ENCODE measurements at places on chromosomes 4 and X. TPM values are rescaled to one million over a fixed set of nuclear protein-coding genes. Genes with fewer than 3 reads are reported as not detected.

DNA sequence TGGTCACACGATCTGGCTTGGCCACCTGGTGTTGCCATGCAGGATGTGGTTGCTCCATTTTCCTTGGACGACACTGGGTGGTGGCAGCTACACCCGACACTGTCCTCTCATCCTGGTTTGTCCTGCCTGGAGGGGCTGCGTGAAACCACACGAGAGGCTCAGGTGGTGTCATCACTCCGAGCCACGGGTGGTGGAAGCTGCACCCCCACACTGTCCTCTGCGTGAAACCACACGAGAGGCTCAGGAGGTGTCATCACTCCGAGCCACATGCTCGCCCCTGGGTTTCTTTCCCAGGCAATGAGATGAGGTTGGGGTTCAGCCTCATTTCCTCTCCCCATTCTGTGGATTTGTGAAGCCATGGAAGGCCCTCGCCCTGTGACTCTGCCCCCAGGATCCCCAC, 34.3 kb downstream of the WFS1 start:
- DNase-seq, result no peak
- H3K4me3 ChIP-seq, result no peak overlapping the region
- H3K36me3 ChIP-seq, result peaks cover 32% of the 10 kb centered on the region
- H3K27ac ChIP-seq, result no peak overlapping the region
- H3K27me3 ChIP-seq, result no peaks in the 10 kb centered on the region

DNA sequence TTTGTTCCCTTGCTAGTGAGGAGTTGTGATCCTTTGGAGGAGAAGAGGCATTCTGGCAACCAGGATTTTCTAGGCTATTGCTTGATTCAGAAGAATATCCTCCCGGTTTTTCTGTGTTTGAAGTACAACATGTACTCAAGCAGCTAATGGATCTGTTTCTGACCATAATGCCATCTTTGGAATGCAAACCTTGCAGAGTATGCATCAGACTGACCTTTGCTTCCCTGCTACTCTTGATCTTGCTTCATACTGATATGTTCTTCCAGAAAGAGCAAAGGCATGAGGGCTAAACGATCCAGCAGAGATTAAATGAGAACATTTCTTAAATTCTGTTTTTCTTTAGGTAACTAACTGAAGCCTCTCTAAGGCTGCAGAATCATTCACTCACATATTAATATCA, 265.4 kb upstream of the SLC7A11 start:
- no peak for DNase-seq
- H3K36me3 ChIP-seq, result no peaks in the 10 kb centered on the region
- H3K4me1 ChIP-seq, result no peaks in the 10 kb centered on the region
- no peak overlapping the region for H3K4me3 ChIP-seq

DNA sequence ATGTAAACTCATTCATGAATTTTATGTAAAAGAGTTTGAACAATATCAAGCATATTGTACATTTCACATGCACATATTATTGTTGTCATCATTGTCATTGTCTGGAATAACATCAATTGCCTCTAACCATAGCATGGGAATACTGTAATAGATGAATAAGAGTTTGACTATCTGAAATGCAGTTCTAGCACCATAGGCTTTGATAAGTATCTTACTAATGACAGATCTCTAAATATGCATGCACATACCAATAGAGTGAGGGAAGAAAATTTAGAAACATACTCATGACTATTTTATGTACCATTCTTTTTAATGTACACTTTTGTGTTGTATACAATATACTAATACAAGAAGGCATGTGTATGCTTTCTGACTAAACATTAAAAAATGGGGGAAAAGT, 161.6 kb upstream of the SPRY1 start:
- no peak for DNase-seq
- no peak overlapping the region for H3K27ac ChIP-seq
- no peaks in the 10 kb centered on the region for H3K27me3 ChIP-seq
- no peaks in the 10 kb centered on the region for H3K36me3 ChIP-seq
- peaks cover 26% of the 10 kb centered on the region for H3K4me1 ChIP-seq

DNA sequence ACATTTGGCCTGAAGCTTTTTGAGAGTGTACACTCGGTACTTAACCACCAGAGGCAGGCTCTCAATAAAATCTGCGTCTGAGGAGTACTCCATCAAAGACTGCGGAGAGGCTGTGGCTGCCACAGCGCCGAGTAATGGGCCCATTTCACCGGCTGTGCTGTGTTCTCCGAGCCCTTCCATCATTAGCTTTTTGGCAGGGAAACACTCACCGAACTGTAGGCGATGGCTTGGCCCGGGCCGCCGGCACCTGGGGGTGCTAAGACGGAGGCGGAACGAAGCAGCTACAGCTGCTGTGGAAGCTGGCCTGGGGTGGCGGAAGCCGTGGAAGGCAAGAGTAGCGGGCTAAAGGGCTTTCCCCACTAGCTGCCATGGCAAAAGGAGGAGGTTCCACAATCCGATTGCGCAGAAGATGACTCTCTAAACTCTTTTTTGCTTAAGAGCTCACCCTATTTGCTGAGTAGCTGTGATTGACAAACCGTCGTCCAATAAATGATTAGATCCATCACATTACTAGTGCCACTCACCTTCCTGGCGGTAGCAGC, 48.5 kb upstream of the PABPC1L2A start:
- peak overlapping the region; percentile 36 for H3K27ac ChIP-seq
- H3K4me1 ChIP-seq, result no peaks in the 10 kb centered on the region
- H3K36me3 ChIP-seq, result no peaks in the 10 kb centered on the region
- H3K27me3 ChIP-seq, result no peaks in the 10 kb centered on the region
- H3K4me3 ChIP-seq, result no peak overlapping the region
- DNase-seq, result no peak

GRCh38 chrX:44997888-44998287, 124.9 kb downstream of the KDM6A start:
- no peak overlapping the region for H3K4me3 ChIP-seq
- DNase-seq, result no peak
- peaks cover 29% of the 10 kb centered on the region for H3K4me1 ChIP-seq
- no peak overlapping the region for H3K27ac ChIP-seq

- H3K4me1 ChIP-seq, result no peaks in the 10 kb centered on the region
- no peak overlapping the region for H3K4me3 ChIP-seq
- H3K27ac ChIP-seq, result peak overlapping the region; percentile 86
- no peaks in the 10 kb centered on the region for H3K27me3 ChIP-seq
Observed at GRCh38 chrX:11420851-11421250, 127.6 kb downstream of the AMELX start.

GRCh38 chrX:7024850-7025249, 122.7 kb upstream of the STS start:
- no peaks in the 10 kb centered on the region for H3K36me3 ChIP-seq
- no peaks in the 10 kb centered on the region for H3K4me1 ChIP-seq
- no peak overlapping the region for H3K4me3 ChIP-seq
- no peak for DNase-seq
- H3K27ac ChIP-seq, result no peak overlapping the region
- H3K27me3 ChIP-seq, result no peaks in the 10 kb centered on the region

DNA sequence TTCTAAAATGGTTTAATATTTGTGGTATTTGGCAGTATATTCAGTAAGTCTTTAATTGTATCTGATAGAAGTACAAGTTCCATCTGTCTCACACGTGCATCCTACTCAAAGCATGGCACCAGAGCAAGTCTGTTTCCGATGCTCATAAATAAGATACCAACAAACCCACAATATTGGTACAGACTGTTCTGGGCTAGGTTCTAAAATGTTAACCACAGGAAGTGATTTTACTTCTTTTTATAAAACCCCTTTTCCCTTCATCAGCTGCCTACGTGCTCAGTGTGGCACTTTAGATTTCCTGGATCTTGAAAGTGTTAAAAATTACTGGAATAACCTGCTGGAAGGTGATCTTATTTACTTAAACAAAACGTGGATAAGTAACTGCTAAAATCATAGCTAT, 165.1 kb downstream of the CFAP299 start:
- no peak overlapping the region for H3K4me3 ChIP-seq
- DNase-seq, result no peak
- no peaks in the 10 kb centered on the region for H3K4me1 ChIP-seq
- H3K27ac ChIP-seq, result no peak overlapping the region
- no peaks in the 10 kb centered on the region for H3K36me3 ChIP-seq
- no peaks in the 10 kb centered on the region for H3K27me3 ChIP-seq

DNA sequence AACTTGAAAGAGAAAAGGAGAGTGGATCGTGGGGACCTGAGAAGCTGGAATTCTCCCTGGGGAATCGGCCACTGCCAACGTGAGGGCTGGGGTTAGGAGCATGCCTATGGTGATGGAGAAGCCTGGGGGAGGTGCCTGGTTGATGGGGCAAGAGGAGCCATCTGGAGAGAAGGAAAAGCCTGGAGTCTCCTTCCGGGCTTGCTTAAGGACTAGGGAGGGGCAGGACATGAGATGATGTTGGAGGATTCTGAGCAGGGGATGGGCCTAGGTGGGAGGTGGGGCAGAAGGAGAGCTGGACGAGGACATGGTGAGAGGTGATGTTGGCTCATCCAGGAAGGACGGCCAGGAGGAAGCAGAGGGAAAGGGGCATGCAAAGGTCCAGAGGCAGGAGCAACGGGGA, 35.0 kb upstream of the GYG2 start:
- no peaks in the 10 kb centered on the region for H3K4me1 ChIP-seq
- DNase-seq, result no peak
- H3K27me3 ChIP-seq, result no peaks in the 10 kb centered on the region
- H3K36me3 ChIP-seq, result no peaks in the 10 kb centered on the region

- peak overlapping the region; percentile 90 for H3K4me3 ChIP-seq
- DNase-seq, result peak; percentile 77
- H3K27me3 ChIP-seq, result no peaks in the 10 kb centered on the region
Observed at GRCh38 chr4:173528378-173529321, 1.4 kb downstream of the HAND2 start.

DNA sequence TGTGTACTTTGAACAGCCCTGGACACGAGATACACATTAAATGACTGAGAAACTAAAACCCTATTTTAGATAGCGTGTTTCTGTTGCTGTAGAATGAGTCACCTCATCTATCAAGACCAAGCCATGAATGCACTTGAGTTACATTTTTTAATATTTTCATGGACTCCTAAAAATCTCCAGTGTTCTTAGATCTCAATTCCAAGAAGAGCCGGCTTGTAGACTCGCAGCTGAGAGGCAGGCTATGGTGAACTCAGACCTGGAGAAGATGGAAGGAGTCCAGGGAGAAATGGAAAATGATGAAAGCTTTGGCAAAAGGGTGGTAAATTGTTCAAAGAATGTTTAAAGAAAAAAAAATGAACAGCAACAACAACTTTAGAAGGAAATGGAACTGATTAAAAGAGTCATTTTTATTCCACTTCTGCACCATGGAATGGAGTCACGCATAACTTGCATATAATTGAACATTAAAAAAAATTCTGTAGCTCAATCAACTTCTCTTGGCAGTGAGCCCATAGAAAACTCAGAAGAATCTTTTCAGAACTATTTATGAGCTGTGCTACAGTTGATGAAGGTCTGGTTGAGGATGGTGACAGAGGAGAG, 129.8 kb downstream of the MXRA5 start:
- no peak for DNase-seq
- no peaks in the 10 kb centered on the region for H3K27me3 ChIP-seq
- no peak overlapping the region for H3K27ac ChIP-seq
- no peaks in the 10 kb centered on the region for H3K4me1 ChIP-seq

DNA sequence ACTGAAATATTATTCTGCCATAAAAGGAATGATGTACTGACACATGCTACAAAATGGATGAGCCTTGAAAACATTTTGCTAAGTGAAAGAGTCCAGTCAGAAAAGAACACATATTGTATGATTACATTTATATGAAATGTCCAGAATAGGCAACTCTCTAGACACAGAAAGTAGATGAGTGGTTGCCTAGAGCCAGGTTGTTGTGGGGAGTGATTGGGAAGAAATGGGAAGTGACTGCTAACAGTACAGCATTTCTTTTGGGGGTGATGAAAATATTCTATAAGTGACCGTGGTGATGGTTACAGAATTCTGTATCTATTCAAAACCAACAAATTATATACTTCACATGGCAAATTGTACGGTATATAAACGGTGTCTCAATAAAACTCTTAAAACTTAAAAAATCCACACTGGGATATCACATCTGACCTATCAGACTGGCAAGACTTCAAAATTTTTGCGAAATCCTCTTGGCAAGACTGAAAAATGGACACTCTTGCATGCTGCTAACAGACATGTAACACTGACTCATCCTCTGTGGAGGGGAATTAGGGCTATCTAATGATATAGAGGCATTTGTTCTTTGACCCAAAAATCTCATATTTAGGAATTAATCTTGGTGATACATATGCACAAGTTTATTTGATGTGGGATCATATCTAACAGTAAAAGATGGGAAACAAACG, 71.8 kb downstream of the FAM13A start:
- H3K36me3 ChIP-seq, result no peaks in the 10 kb centered on the region
- no peak overlapping the region for H3K4me3 ChIP-seq
- no peak for DNase-seq

- no peaks in the 10 kb centered on the region for H3K36me3 ChIP-seq
- no peak for DNase-seq
- no peaks in the 10 kb centered on the region for H3K27me3 ChIP-seq
Observed at GRCh38 chr4:128358231-128358912, 70.8 kb upstream of the PGRMC2 start.

GRCh38 chrX:129701624-129702069, 37.1 kb upstream of the XPNPEP2 start:
- no peak overlapping the region for H3K27ac ChIP-seq
- DNase-seq, result peak; percentile 90

TAF7L gene
- 0.16 TPM for total RNA-seq

DDX53 gene
- not detected for total RNA-seq

- peak within 1 kb of the TSS; percentile 65 for H3K27ac ChIP-seq
- peak within 1 kb of the TSS; percentile 18 for H3K4me3 ChIP-seq
- no peaks in the 10 kb centered on the region for H3K36me3 ChIP-seq
- peak; percentile 68 for DNase-seq
Observed at GRCh38 chrX:3346501-3347259, at the start of gene MXRA5. MXRA5 (minus strand) TSS chrX:3346652; CDS start chrX:3343833, 2,819 bp downstream.

DNA sequence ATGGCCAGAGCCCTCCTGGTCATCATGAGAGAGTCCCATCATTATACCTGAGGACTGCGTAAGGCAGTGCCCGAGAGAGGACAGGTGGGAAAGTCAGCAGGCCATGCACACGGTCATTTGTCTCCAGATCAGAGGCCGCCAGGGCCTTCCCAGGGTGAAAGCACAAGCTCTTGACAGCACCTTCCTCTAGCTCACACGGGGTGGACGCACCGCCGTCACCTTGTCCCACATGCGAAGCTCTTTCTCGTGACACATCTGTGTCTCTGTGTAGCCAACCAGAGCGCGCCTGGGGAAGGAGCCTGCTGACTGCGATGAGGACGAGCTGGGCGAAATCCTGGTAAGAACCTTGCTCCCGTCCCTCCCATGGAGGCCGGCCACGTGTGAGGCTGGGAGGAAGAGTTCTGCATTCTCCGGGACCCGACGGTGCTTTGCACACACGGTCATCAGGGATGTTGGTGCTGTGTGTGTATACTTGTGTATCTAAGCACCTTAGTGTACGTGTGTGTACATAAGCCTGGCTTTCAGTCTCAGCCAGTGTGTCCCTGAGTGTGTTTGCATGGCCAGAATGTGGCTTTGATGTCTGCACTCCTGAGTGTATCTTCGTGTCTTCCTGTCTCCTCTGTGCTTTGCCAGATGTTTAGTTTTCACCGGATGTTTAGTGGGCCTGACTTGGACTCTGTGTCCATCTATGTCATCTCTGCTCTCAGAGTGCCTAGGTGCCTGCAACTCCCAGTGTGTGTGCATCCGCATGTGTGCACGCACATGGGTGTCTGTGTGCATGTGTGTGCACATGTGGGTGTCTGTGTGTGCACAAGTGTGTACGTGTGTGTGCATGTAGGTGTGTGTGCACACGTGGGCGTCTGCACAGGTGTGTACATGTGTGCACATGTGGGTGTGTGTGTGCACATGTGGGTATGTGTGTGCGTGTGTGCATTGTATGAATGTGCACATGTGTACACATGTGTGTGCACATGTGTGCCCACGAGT, 15.1 kb downstream of the ATP5ME start:
- H3K36me3 ChIP-seq, result no peaks in the 10 kb centered on the region
- peaks cover 15% of the 10 kb centered on the region for H3K27me3 ChIP-seq
- H3K4me3 ChIP-seq, result no peak overlapping the region
- peak; percentile 47 for DNase-seq
- H3K27ac ChIP-seq, result no peak overlapping the region
- H3K4me1 ChIP-seq, result peaks cover 11% of the 10 kb centered on the region

GRCh38 chrX:110015915-110016314, 13.0 kb downstream of the TMEM164 start:
- H3K36me3 ChIP-seq, result no peaks in the 10 kb centered on the region

TLL1 gene
- total RNA-seq, result 7.5 TPM

All from sigmoid colon (tissue), 7 donors.